ENCODE measurements at places on chromosomes 3 and 15.

GRCh38 chr3:12345584-12346494, 57.0 kb downstream of the PPARG start:
- no peak for DNase-seq

GRCh38 chr3:187005827-187006481, 75.6 kb downstream of the ST6GAL1 start:
- DNase-seq, result no peak

DNA sequence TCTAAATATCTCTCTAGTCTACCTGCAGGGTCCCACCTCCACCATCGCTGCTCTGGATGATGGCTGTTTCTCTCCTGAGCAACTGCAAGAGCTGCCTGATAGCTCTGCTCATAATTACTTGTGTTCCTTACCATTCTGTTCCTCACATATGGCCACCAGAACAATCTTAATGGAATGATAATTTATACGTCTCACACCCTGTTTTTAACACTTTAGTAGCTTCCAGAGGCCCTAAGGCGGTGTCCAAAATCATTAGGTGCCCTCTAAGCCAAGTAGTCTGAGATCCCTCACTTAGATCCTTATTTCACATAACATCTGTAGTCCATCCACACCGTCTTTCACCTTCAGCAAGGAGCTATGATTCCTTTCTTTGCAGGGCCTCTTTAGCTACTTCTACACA, 373.3 kb downstream of the GBE1 start:
- no peak for DNase-seq

DNA sequence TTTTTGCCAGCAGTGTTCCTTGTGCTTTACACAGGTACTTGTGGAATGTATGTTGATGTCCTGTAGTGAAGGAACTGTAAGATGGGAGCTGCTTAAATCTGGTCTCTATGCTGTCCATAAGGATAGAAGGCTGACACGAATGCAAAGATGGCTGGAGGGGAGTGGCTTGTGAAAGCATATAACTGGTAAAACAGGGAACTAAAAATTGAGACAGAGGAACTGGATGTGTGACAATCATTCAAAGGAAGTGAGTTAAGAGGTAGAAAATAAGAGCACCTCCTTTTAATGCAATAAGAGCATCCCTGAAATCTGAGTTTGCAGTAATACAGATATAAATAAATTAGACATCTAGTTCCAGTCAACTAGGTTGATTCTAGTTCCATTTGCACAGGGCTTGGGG, 35.2 kb downstream of the RNF13 start:
- no peak for DNase-seq

GRCh38 chr3:168885028-168885427, 778.5 kb downstream of the MECOM start:
- DNase-seq, result no peak

GRCh38 chr3:170002879-170003278, 34.9 kb upstream of the GPR160 start:
- no peak for DNase-seq

DNA sequence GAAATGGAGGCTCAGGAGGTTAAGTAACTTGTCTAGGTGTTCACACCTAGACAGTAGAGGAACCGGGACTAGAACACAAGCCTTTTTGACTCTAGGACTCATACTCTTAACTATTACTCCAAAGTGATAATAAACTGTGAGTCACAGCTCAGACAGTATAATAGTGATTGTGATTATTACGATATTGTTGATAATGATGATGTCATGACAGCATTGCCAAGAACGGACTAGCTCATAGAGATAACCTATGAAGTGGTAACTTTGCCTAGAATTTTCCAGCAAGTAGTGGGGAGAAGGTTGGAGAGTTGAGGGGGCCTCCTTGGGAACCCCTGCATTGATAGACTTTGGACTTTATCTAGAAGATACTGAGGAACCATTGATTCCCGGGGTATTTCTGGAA, 34.0 kb downstream of the STARD5 start:
- no peak for DNase-seq

- DNase-seq, result no peak
These were observed 36.3 kb upstream of the NECTIN3 start for GRCh38 chr3:111035316-111035715.

DNA sequence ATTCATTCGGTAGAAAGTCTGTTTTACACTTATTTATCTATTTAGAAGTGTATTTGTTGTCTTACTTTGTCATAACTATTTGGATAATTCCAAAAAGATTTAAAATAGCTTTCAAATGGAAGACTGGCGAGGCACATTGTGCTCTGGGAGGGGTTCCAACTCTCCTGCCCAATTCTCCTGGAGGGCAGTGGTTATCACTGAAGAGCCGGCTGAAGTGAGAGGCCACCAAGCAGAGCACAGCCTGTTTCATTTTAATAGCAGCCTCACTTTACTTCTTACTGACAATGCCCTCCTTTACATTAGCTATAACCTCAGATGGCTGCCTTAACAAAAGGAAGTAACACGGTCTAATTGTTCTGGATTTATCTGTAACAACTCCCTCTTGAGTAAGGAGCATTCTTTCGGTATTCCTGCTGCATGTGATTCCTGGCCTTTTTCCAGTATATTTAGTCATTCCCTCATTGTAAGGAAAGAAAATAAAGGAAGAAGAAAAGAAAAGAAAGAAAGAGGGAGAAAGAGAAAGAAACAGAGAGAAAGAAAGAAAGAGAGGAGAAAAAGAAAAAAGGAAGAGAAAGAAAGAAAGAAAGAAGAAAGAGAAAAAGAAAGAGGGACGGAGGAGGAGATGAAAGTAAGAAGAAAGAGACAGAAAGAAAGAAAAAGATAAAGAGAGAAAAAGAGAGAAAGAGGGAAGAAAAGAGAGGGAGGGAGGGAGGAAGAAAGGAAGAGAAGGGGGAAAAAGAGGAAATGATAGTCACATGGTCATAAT, 339.8 kb upstream of the WNT5A start:
- DNase-seq, result no peak

- no peak for DNase-seq
These were observed 444.6 kb downstream of the GRM7 start for GRCh38 chr3:7305561-7305960.

DNA sequence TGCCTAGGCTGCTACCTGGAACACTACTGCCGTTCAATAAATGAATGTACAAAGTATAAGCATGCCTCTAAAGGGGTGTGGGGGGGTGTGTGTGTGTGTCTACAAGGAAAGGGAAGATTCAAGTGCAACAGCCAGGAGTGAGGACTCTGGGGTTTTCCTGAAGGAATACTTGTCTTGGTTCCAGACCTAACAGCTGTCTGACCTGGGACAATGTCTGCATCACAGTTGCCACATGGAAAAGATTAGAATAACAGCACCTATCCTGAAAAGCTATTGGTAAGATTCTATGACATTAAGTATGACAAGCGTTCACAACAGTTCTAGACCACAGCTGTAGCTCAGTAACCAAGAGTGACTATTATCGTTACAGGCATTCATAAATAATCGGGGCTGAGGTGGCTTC, 345.2 kb downstream of the FOXP1 start:
- no peak for DNase-seq

- DNase-seq, result no peak
These were observed 58.9 kb upstream of the KY start for GRCh38 chr3:134709561-134710312.

DNA sequence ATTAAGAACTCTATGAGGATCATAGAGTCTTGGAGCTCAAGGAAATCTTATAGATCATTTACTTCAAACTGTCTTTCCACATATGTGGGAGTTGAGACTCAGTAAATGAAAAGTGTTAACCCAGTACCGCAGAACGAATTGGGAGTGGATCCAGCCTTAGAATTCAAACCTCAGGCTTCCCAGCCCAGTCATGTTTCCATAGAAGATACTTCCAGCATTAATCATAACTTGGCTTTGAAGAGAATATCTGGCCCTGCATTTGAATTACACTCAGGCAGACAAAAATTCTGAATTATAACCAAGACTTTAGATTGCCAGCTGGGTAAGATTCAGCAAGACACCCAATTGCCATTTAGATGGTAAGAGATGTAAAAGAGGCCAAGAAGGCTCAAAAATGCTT, 972.0 kb downstream of the TUSC7 start:
- no peak for DNase-seq

DNA sequence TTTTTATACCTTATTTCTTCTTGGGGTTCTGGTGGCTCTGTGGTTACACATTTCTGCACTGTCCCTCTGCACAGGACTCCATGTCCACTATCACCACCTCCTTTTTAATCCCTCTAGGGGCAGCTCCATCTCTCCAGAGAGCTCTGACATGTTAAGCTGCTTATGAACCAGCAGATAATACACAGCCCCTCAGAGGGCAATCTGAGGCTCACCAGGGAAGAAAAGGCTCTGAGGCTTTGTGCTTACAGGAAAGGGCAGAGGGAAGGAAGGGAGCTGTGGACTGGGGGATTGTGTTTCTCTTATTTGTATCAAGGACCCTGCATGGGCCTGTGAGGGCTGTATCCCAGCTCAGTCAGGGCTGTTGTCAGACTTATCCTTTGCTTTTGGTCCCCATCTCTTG, 164.5 kb downstream of the EPHB1 start:
- no peak for DNase-seq

- no peak for DNase-seq
These were observed 37.0 kb downstream of the VPS8 start for GRCh38 chr3:184848934-184849333.

GRCh38 chr3:119409844-119410243, 53.6 kb downstream of the TMEM39A start:
- no peak for DNase-seq

DNA sequence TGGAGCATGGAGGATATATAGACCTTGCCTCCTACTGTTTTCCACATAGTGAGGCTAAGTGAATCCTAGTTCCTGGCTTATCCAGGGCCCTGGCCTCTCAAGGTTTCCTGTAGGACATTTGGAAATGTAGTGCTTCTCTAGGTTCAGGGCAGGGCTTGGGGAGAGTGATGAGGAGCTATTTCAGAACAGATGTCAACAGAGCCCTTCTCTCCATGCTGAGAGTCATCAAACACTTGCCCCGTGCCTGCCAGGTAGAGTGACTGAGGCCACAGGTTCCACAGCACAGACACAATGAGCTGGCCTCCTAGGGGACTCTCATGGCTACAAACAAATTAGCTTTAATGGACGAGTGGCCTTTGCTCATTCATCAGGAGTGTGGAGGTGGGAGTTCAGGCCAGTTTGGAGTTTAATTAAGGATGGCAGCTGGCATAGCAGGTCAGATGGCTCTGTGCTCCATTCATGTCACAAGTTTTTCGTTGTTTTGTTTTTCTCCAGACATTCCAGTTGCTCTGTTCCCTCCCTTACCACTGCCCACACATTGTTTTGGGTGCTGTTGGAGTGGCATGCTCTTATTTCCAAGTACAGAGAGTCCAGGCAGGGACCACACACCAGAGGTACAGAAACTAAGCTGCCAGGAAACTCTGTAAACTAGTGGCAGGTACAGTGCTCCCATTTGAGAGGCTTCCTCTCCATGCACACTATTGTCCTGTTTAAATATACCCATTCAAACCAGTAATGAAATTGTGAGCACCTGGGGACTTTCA, 189.8 kb downstream of the RYR3 start:
- no peak for DNase-seq
